GM04504 (cell line): ENCODE measurements at places on chromosomes 2 and 18.
A peak's percentile ranks its signal among the peaks of the same experiment; 100 is the strongest.

GRCh38 chr2:239143858-239144712 is 256.7 kb downstream of the HDAC4 start:
- DNase-seq, result peak; percentile 10

- no peak for DNase-seq
Observed at GRCh38 chr2:42877936-42878335, 85.6 kb upstream of the HAAO start.

DNA sequence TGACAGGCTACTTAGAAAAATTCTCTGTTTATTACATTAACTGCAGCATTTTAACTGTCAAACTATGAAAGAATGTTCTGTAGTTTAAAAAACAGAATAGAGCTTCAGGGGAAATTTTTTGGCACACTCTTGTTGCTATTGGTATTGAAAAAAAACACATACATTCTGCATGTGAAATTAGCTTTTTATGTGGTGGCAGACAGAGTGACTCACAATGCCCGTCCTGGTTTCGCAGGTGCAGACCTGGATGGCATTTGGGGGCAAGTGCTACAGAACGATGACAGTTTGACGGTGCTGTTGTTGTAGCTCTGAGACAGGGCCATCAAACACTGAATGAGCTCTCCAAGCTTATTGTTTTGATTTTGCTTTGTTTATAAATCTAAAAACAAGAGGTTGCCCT is 105.0 kb upstream of the MAP3K20 start:
- DNase-seq, result no peak

- no peak for DNase-seq
Observed at GRCh38 chr2:181117206-181117925, 137.0 kb downstream of the UBE2E3 start.

- DNase-seq, result no peak
Observed at GRCh38 chr18:37332628-37333420, 232.8 kb downstream of the CELF4 start.

GRCh38 chr2:224816816-224817215 is 100.7 kb upstream of the CCDC195 start:
- DNase-seq, result peak; percentile 51

DNA sequence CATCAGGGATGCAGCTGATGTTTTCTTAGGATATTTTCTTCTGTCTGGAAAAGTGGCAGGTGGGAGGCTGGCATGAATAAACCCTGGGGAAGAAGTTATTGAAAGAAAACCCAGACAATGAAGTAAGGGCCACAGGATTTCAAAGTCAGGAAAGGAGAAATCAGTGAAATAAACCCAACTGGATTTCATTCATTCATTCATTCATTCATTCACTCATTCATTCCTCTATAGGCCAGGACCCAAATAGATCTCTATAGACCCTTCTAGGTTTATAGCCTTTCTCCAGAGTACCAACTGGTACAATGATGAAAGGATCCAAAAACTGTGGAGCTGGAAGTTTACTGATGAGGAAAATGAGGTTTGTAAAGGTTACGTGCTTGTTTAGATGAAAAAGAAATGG is 67.3 kb upstream of the DNMT3A start:
- DNase-seq, result no peak

DNA sequence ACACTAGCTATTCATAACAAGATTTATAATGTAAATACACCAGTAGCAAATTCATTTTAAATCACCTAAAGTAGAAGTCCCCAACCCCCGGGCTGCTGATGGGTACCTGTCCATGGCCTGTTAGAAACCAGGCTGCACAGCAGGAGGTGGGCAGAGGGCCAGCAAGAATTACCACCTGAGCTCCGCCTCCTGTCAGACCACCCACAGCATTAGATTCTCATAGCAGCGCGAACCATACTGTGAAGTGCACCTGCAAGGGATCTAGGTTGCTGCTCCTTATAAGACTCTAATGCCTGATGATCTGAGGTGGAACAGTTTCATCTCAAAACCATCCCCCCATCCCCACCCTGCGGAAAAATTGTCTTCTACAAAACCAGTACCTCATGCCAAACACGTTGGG is 71.3 kb downstream of the KANSL1L start:
- DNase-seq, result no peak

GRCh38 chr2:200649724-200650123 is 63.9 kb downstream of the AOX1 start:
- DNase-seq, result no peak

- DNase-seq, result no peak
Observed at GRCh38 chr2:104849618-104850141, 4.2 kb upstream of the POU3F3 start.

- DNase-seq, result no peak
Observed at GRCh38 chr2:88671786-88672427, 19.6 kb upstream of the RPIA start.

DNA sequence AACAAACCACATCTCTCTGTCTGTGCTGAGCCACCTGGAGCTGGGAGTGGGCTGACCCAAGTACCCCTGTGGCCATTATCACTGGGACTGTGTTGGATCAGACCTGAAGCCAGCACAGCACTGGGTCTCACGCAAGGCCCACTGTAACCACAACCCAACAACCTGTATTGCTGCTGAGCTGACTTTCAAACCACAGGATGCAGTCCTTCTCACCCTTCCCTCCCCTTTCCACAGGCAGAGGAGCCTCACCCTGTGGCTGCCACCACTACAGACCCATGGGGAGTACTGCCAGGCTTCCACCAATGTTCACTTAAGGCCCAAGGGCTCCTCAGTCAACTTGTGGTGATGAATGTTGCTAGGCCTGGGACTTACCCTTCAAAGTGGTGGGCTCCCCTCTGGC is 135.7 kb downstream of the DIS3L2 start:
- DNase-seq, result no peak

DNA sequence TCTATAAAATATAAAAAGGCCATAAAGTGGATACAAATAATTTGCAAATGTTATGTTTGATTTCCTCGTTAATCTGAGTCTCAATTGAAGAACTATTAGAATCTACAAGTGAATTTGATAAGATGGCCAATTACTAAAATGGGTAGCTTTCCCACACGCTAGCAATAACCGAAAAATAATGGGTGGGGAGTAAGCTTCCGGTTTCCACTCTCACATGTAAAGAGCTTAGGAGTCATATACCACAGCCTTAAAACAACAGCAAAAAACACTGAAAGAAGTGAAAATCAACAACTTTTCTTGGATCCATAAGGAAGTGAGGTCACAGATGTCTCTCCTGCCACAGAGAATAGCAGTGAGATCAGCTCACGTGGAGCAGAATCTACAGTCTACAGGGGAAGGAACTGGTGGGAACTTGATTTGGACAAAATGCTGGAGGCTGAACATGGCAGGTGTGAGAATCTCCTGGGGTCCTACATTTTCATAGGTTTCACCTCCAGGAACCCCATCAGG is 18.6 kb downstream of the THAP4 start:
- DNase-seq, result no peak

DNA sequence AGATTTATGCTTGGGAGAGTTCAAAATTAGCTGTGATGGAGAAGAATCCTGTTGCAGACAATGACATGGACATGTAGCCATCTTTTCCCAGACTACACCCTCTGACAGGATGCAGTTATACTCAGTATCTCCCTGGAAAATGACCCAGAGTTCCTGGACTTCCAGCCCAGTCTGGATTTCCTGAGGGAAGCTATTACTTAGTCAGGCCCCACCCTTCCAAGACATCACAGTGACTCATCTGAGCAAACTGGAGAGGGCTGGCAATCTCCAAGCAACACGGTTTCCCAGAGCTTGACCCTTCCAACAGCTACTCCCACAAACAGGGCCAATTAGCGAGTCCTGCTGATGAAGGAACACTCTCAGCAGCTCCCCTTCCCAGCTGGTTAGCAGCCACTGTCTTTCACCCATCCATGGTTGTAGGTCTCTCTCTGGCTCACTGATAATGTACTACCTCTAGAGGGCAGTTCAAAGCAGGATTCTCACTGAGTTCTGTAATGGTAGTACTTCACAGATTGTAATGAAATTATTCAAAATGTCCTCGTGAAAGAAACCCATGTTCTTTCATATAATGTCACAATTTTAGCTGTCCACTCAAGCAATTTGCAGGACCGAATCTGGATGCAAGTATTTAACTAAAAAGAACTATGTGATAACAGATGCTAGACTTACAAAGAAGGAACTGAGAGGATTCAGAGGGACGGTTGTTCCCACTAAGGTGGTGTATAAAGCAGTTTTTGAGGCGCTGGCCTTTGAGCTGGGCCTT is 110.2 kb downstream of the MDH1 start:
- peak; percentile 88 for DNase-seq

GRCh38 chr2:84899304-84900204 is 5.9 kb upstream of the TMSB10 start:
- no peak for DNase-seq

- DNase-seq, result no peak
Observed at GRCh38 chr2:120873958-120874887, 138.6 kb downstream of the GLI2 start.

- no peak for DNase-seq
Observed at GRCh38 chr2:68475110-68475509, 7.7 kb downstream of the APLF start.

DNA sequence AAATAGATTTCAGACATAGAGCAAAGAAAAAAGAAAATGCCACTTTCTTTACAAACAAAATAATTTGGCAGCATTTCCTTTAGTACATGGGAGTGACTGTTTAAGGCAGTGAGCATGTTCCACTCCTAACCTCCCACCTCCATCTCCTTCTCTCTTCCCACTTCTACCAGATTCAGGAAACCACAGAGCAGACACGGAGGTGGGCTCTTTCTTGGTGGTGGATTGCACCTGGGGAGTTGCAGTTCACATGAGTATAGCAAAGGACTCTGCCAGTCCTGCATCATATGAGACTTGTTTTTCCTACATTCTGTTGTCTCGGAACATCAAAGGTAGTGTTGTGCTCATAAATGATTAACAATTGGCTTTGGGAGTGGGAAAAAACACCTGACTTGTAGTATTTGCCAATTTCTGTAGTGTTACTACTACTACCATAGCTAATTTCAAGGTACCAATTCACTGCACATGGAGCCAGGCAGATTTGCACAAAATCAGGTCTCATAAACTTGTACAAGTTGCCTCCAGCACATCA is 137.2 kb downstream of the SPP2 start:
- DNase-seq, result no peak

DNA sequence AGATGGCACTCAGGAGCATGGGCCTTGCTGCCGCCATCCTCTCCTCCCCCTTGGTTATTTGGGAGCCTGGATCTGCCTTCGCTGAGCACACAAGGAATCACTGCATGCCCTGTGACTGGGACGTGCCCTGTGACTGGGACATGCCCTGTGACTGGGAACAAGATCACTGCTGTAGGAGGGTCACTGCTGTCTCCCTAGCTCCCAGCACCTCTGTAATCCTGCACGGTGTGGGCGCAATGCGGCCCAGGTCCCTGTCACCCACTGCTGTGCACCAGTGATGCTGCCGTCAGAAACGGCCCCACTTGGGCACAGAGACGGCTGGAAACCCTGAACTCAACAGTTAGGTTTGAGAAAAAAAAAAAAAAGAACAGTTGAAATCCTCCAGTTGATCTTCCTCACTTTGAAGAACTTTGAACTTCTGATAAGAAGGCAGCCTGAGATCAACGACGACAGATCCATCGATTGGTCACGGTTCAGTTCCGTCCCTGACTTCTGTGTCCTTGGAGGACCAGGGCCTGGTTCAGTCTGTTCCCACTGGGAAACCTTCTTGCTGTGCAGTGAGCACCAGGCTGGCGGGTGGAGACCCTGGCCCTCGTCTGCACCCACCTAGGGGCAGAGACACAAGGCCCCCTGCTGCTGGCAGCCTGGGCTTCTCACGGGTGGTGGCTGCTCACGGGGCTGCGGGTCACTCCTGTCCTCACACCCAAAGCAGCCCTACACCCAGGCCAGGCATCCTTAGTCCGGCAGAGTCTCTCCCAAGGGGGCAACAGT is 125.9 kb downstream of the PXDN start:
- DNase-seq, result no peak
